ENCODE measurements at places on chromosomes 1 and 21.

GRCh38 chr1:221782477-221782876, 40.6 kb upstream of the DUSP10 start:
- no peak for ATAC-seq

GRCh38 chr1:84692391-84692790, 2.1 kb upstream of the SSX2IP start:
- ATAC-seq: no peak

DNA sequence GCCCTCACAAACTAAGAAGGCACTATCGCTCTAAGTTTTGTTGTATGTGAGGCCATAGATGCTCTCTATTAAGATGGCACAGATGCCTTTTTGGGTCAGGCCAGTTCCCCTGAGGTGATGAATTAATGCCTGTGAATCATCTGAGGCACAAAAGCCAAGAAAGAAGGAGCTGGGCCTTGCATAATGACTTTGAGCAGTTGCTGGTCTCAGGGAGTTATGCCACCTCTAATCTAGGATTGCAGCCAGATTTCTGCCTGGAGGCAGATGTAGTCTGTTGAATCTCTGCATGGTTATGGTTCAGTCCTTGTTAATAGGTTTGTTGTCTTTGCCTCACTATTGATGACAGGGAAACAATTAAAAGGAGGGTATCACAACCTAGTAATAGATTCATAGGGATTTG, 168.1 kb upstream of the CHRM3 start:
- no peak for ATAC-seq

DNA sequence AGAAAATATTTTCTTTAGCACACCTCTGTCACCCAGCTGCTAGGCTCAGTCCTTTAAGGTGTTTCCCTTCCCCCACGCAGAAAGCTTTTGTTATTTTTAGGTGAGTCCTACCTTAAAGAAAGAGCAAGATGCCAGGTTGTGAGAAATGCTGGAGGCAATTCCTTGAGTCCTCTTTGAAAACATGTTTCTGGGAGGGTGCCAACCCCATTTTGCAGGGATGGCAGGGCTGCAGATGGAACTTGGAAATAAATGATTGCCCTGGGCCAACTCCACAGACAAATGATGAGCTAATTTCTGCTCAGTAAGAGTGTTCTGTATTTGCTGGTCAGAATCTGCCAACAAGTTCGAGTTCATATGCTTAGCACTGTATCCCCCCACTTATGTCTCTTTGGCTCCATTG, 119.2 kb upstream of the RAB3GAP2 start:
- no peak for ATAC-seq

DNA sequence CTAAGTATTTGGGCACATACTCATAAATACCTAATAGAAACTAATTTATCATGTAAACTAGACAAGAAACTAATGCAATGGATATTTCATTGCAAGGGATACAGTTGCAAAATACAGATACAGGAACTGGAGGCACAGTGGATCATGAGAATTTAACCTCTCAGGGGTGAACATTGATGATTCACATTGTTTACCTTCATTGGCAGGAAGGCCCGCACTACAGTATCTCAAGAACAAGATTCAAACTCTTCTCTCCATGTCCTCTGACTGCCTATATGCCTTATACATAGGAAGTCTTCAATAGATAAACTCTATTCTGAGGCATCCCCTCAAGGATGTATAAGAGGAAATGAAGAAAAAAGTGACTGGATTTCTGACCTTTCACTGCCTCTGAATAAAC, 18.4 kb upstream of the PTBP2 start:
- no peak for ATAC-seq

DNA sequence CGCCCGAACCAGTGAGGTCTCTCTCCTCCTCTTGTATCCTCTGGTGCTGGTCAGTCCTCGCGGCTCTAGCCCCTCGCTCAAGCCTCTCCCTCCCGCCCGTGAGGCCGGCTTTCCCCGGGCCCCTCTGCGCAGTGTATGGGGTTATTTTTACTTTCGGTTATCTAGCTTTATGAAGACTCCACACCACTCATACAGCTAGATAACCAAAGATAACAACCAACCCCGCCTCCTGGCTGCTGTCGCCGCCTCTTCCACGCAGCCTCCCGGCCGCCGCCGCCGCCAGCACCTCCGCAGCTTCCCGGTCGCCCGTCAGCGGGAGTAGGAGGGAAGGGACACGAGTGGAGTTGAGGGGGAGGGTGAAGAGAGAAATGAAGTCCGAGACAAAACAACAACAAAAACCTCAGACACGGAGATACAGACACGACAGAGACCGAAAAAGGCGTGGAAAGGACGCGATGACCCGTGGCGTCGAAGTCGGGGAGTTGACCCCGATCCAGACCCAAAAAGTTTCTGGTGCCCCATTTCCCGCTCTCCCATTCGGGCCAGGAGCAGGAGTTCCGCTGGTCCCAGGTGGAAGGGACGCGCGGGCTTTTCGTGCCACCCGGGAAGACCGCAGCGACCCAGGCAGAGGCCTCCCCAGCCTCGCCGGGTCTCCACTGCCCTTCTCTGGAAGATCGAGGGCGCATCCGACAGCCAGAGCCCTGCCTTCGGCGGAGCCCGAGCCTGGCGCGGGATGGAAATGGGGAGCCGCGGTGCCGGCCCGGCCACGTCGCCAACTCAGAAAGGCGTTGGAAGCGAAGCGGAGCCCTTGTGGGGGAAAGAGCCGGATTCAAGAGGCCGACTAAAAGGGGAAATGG, 51.4 kb downstream of the RHBG start:
- ATAC-seq: peak; percentile 68

Data from activated T-helper 17 cell treated with anti-CD3 and anti-CD28 coated beads, Interleukin-2, amount 50 U/mL, for 72 hours (primary cell).